ENCODE measurements at places on chromosomes 2 and 18. TPM values are rescaled to one million over a fixed set of nuclear protein-coding genes. Genes with fewer than 3 reads are reported as not detected.

The ABCA12 gene
- not detected for polyA plus RNA-seq

The COL3A1 gene
- 402 TPM for polyA plus RNA-seq

The ACTR1B gene
- 62.4 TPM for polyA plus RNA-seq

The NLRC4 gene
- polyA plus RNA-seq: not detected

The C2orf66 gene
- 0.27 TPM for polyA plus RNA-seq

The TOGARAM2 gene
- 0.38 TPM for polyA plus RNA-seq

The ANAPC1 gene
- polyA plus RNA-seq: 11.7 TPM

The MOCOS gene
- polyA plus RNA-seq: 1.1 TPM

- H3K27ac ChIP-seq: no peak overlapping the region
- no peaks in the 10 kb centered on the region for H3K4me1 ChIP-seq
- DNase-seq: peak; percentile 40
- no peaks in the 10 kb centered on the region for H3K27me3 ChIP-seq
- no peaks in the 10 kb centered on the region for H3K36me3 ChIP-seq
- H3K4me3 ChIP-seq: no peak overlapping the region
These were observed 60.1 kb upstream of the SLC16A14 start for GRCh38 chr2:230128623-230129342.

GRCh38 chr18:64699081-64699480 lies 550.2 kb upstream of the LINC00305 start:
- no peak overlapping the region for H3K4me3 ChIP-seq
- no peak overlapping the region for H3K27ac ChIP-seq
- no peaks in the 10 kb centered on the region for H3K27me3 ChIP-seq
- no peaks in the 10 kb centered on the region for H3K4me1 ChIP-seq

- H3K4me1 ChIP-seq: peaks cover 39% of the 10 kb centered on the region
- peak; percentile 98 for DNase-seq
- H3K4me3 ChIP-seq: no peak overlapping the region
These were observed 264.3 kb upstream of the RASGRP3 start for GRCh38 chr2:33212151-33212550.

DNA sequence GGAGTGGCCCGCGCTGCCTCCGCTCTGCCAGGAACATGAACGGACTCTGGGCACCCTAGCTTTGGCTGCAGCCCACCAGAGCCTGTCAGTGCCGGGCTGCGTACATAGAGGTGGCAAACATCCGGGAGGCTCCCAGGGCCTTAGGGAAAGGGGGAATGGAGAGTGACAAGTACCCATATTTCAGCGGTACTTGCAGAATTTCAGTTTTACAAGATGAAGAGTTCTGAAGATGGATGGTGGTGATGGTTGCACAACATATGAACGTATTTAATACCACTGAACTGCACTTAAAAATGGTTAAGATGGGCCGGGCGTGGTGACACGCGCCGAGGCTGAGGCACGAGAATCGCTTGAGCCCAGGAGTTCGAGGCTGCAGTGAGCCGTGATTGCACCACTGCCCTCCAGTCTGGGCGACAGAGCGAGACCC lies 873 bp downstream of the MTHFD2 start:
- H3K4me1 ChIP-seq: peaks cover 5% of the 10 kb centered on the region
- H3K27ac ChIP-seq: peak overlapping the region; percentile 86
- H3K36me3 ChIP-seq: peaks cover 1% of the 10 kb centered on the region
- H3K4me3 ChIP-seq: peak overlapping the region; percentile 80
- no peaks in the 10 kb centered on the region for H3K27me3 ChIP-seq

DNA sequence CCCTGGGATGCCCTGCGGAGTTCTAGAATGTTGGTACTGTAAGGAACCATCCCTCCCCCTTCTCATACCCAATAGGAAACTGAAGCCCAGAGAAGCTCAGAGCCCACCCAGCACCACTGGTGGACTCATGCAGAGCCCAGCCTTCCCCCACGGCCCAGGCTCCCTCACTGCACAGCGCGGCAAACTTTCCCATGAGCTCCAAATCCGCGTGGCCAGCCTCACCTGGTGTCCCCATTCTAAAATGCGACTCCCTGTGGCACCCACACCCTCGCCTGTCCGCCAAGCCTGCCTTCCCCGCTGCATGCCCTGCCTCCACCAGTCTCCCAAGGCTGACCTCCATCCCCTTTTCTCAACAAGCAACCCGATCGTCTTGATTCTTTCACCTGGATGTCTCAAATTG lies 51.1 kb downstream of the PTGR3 start:
- no peak overlapping the region for H3K27ac ChIP-seq
- DNase-seq: no peak
- no peak overlapping the region for H3K4me3 ChIP-seq
- no peaks in the 10 kb centered on the region for H3K36me3 ChIP-seq
- H3K27me3 ChIP-seq: peaks cover 11% of the 10 kb centered on the region

DNA sequence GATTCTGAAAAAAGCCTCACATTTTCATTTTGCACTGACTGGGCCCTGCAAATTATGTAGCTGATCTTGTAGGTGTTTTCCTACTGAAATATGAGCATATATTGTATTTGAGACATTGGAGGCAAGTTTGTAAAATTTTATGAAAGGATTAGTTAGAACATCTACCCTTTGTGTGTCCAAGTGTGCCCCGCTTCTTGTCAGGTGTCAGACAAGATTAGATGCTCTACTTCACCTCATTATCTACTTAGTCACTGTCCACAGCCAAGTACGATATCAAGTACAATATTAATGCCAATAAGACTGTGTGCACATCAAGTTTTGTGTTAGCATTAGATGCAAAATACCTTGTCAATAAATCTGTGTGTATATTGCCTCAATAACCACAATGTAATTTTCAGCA lies 67.8 kb upstream of the RPRM start:
- H3K36me3 ChIP-seq: no peaks in the 10 kb centered on the region
- no peak overlapping the region for H3K27ac ChIP-seq
- DNase-seq: no peak
- no peak overlapping the region for H3K4me3 ChIP-seq

DNA sequence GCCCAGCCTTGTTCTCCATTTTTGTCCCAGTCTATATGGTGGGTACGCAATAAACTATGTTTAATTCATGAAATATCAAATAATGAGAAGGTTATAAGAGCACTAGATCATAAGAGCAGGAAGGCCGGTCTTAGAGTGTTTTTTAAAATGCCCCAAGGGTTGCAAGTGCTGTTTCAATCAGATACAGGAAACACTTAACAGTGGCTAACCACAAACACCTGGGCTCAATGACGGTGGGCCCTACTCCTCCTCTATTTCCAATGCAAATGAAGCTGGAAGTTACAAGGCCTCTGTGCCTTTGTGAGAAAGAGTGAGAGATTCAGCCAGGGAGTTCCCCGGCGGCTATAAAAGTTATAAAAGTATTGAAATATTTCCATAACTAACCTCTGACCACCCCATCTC lies 18.9 kb upstream of the WDR33 start:
- H3K27ac ChIP-seq: no peak overlapping the region
- no peaks in the 10 kb centered on the region for H3K4me1 ChIP-seq

DNA sequence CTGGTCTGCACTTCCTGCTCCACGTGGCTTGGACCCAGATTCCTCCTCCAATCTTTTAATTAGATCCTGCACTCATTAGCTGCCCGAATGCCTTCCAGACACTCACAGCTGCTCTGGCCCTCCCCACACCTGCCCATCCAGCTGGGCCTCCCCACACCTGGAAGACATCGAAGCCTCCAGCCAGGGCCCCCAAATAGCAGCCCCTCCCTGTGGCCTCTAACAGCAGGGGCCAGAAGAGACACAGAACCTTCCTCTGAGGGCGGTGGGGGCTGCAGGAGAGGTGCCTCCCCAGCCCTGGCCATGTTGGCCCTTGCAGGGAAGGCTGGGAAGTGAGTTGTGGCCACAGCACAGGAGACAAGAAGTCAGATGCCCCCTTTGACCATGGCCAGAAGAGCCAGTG lies 252.8 kb downstream of the DYSF start:
- H3K27me3 ChIP-seq: peaks cover 64% of the 10 kb centered on the region
- H3K4me1 ChIP-seq: no peaks in the 10 kb centered on the region
- H3K4me3 ChIP-seq: no peak overlapping the region
- H3K36me3 ChIP-seq: no peaks in the 10 kb centered on the region
- no peak overlapping the region for H3K27ac ChIP-seq
- no peak for DNase-seq

GRCh38 chr2:237432484-237433092 lies 18.6 kb upstream of the COL6A3 start:
- peak overlapping the region; percentile 55 for H3K27ac ChIP-seq
- no peaks in the 10 kb centered on the region for H3K36me3 ChIP-seq
- no peaks in the 10 kb centered on the region for H3K27me3 ChIP-seq
- no peak overlapping the region for H3K4me3 ChIP-seq
- peak; percentile 93 for DNase-seq

- no peaks in the 10 kb centered on the region for H3K27me3 ChIP-seq
- DNase-seq: no peak
- no peaks in the 10 kb centered on the region for H3K36me3 ChIP-seq
- no peaks in the 10 kb centered on the region for H3K4me1 ChIP-seq
These were observed 71.0 kb downstream of the TMEM182 start for GRCh38 chr2:102832789-102833188.

DNA sequence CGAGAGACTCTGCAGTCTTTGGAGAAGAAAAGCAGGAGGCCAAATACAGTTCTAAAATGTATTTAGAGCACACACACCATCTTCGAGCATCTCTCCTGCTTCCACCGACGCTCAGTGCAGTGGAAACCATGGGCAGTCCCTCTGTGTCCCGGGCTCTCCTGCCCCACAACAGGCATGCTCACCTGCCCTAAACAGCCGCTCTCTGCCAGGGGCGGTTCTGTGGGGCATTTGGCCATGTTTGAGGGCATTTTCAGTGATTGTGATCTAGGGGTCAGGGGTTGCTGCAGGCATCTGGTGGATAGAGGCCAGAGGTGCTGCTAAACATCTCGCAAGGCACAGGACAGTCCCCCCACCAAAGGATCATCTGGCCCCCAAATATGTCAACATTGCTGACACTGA lies 55.8 kb downstream of the EMX1 start:
- DNase-seq: no peak
- no peak overlapping the region for H3K4me3 ChIP-seq
- no peaks in the 10 kb centered on the region for H3K4me1 ChIP-seq
- H3K36me3 ChIP-seq: no peaks in the 10 kb centered on the region

DNA sequence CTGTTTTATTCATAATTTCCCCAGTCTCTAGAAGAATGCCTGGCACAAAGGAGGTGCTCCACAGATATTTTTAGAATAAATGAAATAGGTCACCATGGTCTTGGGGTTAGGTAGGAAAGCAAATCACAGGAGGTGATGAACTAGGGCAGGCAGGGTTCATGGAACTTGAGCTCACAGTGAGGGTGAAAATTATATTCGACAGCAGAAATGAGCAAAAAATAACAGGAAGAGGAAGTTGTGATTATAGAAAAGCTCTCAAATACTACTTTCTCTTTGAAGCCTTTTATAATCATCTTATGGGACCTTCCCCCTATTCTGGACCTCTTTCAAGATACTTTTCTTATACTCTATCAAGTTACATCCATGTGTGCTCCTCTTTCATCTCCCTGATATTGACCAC lies 4.5 kb upstream of the CREB1 start:
- H3K4me1 ChIP-seq: no peaks in the 10 kb centered on the region
- H3K4me3 ChIP-seq: no peak overlapping the region
- DNase-seq: no peak
- no peak overlapping the region for H3K27ac ChIP-seq
- no peaks in the 10 kb centered on the region for H3K27me3 ChIP-seq
- no peaks in the 10 kb centered on the region for H3K36me3 ChIP-seq

DNA sequence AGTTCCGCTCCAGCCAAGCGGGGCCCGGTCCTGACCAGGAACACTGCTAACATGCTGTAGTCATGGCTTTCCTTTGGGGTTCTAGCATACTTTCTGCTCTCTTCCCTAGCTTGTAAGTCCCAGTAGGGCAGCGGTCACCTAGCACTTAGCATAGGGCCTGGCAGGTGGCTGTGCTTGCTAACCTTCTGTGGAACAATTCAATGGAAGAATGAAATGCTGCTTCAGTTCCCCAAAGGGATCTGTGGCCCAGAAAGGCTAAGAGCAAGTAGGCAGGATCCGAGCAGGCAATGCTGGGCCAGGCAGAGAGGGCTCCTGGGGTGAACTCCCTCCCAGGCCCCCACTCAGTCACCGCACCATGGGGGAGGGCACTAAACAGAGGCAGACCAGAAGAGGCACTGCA lies 266.8 kb downstream of the CELF4 start:
- H3K27ac ChIP-seq: no peak overlapping the region
- H3K27me3 ChIP-seq: peaks cover 6% of the 10 kb centered on the region
- H3K4me3 ChIP-seq: no peak overlapping the region
- H3K36me3 ChIP-seq: no peaks in the 10 kb centered on the region

GRCh38 chr2:6973895-6974545 lies 56.8 kb downstream of the RNF144A start:
- H3K27ac ChIP-seq: no peak overlapping the region
- no peaks in the 10 kb centered on the region for H3K27me3 ChIP-seq
- H3K36me3 ChIP-seq: no peaks in the 10 kb centered on the region

Measured in IMR-90 (cell line).